ENCODE measurements at places on chromosomes 5 and 9.

DNA sequence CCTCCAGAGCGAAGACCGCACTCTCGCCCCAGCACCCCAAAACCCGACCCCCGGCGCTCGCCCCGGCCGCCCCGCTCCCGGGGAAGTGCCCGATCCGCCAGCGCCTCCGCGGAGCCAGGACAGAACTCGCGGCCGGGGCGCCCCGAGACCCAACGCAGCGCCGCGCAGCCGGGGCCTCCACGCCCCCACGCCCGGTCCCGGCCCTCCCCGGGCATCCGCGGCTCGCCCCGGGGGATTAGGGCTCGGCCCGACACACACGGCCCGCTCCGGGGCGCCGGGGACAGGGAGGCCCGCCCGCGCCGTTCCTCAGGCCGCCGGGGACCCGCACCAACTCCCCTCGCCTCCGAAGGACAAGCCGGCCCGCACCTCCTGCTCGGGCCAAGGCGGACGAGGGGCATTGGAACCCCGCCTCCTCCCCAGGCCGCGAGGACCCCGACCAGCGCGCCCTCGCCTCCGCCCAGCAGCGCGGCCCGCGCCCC, 544 bp downstream of the FNBP1 start:
- no peak for DNase-seq

- DNase-seq = no peak
These were observed 23.8 kb downstream of the EXOC3 start for GRCh38 chr5:466661-467310.

GRCh38 chr5:1883120-1883924, 597 bp upstream of the IRX4 start:
- no peak for DNase-seq

DNA sequence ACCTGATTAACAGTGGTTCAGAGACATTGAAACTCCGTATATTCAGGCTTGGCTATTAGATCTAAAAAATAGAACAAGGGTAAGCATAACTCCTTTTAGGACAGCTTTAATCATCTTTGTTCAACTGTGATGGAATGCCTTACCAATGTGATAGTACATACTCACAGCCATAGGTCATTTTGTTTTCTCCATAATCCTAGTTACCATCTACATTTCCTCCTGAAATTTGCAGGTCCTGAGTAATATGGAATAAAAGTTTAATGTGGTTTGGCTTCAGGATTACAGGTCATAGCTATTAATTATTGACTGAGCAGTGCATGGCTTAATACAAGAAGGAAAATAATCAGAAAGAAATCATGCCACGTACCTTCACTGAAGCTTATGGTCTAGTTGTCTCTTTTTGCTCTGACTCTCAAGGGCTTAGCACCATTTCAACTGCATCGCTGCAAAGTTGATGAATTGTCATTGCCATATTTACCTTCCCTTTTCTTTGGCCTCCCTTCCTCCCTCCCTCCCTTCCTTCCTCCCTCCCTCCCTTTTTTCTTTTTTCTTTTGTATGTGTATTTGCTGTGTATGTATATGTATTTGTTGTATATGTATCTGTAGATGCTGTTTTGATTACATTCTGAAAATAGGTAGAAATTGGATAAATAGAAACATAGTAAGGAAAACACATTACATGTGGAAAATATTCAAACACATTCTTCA, 250.9 kb upstream of the ZNF608 start:
- DNase-seq = no peak

DNA sequence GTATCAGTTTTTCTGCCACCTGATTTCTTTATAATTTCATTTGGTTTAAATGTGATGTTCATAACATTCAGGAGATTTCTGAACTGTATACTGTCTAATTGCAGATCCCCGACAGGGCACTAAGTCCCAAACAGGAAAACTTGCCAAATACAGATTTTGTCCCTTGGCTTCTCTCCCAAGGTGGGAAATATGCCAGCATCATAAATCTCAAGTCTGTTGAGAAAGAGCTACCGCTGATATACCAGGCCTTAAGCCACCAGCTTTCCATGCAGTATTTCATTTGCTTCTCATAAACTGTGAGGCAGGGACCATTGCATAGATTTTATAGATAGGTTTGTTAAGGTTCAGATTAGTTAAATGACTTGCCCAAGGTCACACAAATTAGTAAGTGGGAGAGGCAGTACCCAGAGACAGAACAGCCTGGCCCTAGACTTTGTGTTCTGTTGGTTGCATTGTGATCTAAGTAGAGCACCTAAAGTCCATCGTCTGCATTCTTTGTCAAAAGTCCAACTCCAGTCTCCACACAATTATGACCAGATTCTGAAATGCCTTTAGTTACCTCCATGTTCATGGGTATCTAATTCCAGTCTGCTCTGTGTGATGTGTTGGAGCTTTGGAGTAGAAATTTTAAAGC, 16.2 kb downstream of the GPR21 start:
- DNase-seq = no peak

DNA sequence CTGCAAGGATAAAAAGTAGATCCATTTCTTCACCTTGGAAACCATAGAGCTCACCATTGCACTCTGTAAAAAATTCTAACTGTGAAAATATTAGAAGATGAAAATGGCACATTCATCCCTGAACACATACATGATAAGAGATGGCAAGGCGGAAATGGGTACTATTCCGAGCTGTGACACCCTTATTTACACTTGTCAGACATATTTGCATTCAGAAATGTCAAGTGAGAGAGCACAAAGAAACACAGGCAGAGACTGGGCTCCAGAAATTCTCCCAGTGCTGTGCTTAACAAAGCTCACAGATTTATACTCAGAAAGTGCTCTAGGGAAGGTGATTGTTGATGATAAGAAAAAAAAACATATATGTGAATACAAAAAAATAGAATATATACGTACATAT, 170.3 kb upstream of the PUM3 start:
- DNase-seq = no peak

DNA sequence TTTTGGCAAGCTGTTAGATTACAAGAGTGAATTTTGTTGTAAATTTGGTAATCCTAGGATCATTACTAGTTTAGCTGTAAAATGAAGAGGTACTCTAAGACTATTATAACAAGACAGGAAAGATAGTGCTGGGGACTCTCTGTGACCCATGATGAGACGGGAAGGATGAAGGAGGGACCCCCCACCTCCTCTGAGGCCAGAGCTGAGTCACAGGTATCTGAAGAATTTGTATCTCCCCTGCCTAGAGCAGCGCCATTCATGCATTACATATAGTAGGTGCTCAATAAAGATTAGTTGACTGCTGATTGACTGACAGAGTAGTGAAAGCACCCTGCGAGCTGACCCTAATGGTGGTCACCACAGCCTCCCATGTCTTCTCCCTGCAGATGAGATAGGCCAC, 202.8 kb downstream of the SNX18 start:
- no peak for DNase-seq

DNA sequence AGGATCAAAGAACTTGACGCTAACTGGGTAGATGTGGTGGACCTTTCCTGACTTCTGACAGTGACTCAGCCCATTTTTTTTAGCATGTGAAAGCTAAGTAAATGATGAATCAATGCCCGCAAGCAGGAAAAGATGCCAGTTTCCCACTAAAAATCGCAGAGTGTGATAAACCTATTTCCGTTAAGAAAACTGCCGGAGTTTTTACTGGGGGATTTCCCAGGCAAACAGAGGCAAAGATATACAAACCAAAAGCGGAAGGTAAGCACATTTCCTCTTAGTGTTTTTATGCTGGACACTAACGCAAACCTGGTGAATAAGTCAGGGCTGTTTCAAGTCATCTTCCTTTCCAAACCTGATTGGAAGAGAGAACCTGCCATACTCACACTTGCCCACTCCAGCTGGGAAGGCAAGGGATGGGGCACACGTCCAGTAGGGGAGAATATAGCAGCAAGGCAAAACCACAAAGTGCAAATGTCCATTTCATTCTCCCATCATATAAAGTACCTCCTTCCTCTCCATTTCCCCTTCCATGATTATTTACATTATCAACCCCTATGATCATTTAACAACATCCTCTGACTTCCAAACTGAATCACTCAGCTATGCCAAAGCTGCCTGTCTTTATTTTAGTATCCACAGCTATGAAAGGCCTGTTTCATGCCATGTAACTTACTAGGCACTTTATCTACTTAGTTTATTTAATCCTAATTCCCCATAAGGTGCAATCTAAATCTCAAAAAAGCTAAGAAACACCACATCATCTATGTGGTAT, 349.7 kb upstream of the RFX3 start:
- DNase-seq = no peak
